NCI-H345 (cell line): ENCODE measurements at places on chromosomes 2 and 18.

DNA sequence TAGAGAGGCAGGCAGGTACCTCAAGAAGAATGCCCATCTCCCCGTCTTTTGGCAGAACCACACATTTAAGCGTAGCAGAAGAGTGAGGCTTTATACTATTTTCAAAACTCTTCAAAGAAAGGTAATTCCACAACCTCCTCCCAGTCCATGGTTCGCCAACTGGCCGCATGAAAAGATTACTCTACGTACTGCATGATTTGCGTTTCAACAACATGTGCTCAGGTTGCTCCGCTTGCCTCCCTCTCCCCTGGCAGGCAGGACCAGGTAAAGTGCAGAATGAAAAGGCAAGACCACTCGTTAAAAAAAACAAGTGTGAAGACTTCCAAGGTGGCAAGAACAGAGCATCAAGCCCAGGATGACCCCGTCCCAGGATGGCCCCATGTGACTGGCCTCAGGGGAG is 143.7 kb downstream of the SP3 start:
- DNase-seq: no peak

GRCh38 chr18:50633992-50634391 is 74.1 kb downstream of the MAPK4 start:
- peak; percentile 22 for DNase-seq

GRCh38 chr2:75892490-75892889 is 181.8 kb upstream of the GCFC2 start:
- no peak for DNase-seq

GRCh38 chr2:198975779-198976178 is 482.0 kb downstream of the SATB2 start:
- no peak for DNase-seq

GRCh38 chr18:54713386-54713785 is 114.9 kb upstream of the RAB27B start:
- no peak for DNase-seq

GRCh38 chr2:178265851-178266250 is 71.5 kb downstream of the OSBPL6 start:
- DNase-seq: no peak

DNA sequence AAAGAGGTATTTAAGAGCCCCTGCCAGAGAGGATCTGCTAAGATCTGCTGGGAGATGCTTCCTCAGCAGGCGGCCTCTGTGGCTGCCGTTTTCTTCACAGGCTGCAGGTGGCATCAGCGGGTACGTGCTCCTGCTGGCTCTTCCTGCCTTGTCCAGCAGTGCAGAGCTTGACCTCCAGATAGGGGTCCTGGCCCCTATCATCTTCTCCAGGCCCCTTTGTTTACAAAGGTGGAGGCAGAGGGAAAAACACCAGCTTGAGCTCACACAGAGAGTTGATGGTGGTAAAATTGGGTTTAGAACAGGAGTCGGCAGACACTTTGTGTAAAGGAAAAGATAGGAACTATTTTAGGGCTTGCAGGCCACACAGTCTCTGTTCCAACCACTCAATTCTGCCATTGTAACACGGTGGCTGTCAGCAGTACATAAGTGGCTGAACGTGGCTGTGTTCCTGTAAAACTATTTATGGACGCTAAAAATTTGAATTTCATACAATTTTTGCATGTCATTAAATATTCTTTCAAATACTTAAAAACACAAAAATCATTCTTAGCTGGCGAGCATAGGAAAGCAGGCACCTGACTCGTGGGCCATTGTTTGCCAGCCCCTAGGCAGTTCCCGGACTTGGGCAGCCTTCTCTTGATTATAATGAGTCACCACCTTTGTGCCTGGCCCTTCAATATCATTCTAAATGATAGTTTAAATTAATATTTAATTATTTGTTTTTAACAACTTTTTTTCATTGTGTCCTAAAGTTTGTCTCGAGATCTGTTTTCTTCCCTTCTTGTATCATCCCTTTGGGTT is 98.2 kb upstream of the B3GNT7 start:
- DNase-seq: no peak

DNA sequence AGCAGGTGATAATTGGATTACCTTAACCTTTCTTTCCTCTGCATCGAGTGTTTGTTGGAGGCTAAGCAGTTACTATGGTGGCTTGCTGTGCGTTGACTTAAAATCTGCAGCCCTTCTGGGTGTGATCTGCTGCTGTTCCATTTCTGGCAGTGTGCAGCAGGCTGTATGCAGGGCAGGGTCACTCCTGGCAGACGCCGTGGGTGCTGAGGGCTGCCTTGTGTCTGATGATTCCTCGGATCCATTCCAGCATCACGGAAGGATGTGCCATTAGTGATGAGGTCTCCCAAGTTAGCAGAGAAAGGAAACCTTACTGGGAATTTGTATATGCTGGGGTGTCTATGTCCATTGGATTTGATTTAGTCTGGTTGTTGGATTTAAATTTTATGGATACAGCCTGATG is 310.8 kb downstream of the AGAP1 start:
- DNase-seq: no peak

DNA sequence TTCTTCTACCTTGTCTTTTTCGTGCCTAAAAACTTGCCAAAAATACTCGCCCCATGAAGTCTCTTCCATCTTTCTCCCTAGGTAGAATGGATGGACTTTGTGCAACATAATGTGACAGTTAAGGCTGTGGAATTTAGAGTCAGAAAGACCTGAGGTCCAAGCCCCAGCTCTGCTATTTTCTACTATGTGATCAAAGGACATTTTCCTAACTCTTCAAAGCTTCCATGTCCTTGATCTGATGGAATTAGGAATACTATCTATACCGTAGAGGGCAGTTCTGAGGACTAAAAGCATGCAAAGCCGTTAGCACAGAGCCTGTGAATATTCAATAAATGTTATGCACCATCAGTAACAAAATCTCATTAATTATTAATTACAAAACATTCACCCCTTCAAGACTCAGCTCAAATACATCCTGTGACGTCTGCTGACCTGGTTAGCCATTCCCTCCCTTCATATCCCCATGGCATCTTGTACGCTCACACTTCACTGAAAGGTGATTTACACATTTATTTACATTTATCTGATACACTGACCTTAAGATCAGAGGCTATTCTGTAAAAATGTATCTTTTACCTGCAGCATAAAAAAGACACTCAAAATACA is 15.1 kb downstream of the IWS1 start:
- no peak for DNase-seq

GRCh38 chr2:235963853-235964577 is 204.2 kb downstream of the GBX2 start:
- no peak for DNase-seq

DNA sequence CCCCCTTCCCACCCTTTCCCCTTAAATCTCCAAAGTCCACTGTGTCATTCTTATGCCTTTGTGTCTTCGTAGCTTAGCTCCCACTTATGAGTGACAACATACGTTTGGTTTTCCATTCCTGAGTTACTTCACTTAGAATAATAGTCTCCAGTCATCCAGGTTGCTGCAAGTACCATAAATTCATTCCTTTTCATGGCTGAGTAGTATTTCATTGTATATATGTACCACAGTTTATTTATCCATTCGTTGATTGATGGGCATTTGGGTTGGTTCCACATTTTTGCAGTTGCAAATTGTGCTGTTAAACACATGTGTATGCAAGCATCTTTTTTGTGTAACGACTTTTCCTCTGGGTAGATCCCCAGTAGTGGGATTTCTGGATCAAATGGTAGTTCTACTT is 14.5 kb upstream of the ZNF638 start:
- DNase-seq: no peak

GRCh38 chr2:71610671-71611070 is 157.3 kb downstream of the DYSF start:
- DNase-seq: no peak

DNA sequence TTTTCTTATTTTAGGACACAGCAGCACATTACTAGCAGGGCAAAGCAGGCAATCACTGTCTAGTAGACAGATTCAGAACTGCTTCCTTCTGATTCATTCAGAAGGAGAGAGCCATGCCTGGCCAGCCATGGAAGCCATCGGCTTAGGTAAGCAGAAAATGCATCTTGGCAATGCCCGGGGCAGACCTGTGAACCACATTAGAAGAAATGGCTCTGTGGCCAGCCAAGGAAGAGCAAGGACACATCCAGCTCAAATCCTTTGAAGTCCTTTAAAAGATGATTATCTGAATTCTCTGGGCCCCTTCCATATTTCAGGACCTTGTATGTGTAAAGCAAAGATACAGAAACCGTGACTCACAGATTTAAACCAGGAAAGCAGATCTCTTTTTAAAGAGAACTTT is 227.4 kb downstream of the PID1 start:
- no peak for DNase-seq

- DNase-seq: no peak
These were observed 64.3 kb downstream of the NFATC1 start for GRCh38 chr18:79459946-79460480.

GRCh38 chr2:235165631-235166030 is 213.8 kb downstream of the SH3BP4 start:
- no peak for DNase-seq
